Stomach (tissue), 19 donors: ENCODE measurements at places on chromosomes 16 and 17. TPM values are rescaled to one million over a fixed set of nuclear protein-coding genes. Genes with fewer than 3 reads are reported as not detected.

The MGAT5B gene
- 1.7 TPM for total RNA-seq

The DNAJA2 gene
- 80.6 TPM for total RNA-seq

GRCh38 chr17:71869293-71869692 is 251.5 kb upstream of the SOX9 start:
- no peaks in the 10 kb centered on the region for H3K36me3 ChIP-seq
- DNase-seq = no peak
- no peaks in the 10 kb centered on the region for H3K27me3 ChIP-seq
- no peaks in the 10 kb centered on the region for H3K4me1 ChIP-seq
- H3K27ac ChIP-seq = no peak overlapping the region

GRCh38 chr16:53048139-53048915 is 4.4 kb downstream of the CHD9NB start:
- no peaks in the 10 kb centered on the region for H3K27me3 ChIP-seq
- H3K36me3 ChIP-seq = no peaks in the 10 kb centered on the region
- no peak for DNase-seq
- no peak overlapping the region for H3K4me3 ChIP-seq

GRCh38 chr17:68603656-68604055 is 2.5 kb upstream of the FAM20A start:
- H3K27me3 ChIP-seq = no peaks in the 10 kb centered on the region
- H3K4me3 ChIP-seq = no peak overlapping the region
- H3K4me1 ChIP-seq = peaks cover 42% of the 10 kb centered on the region
- H3K36me3 ChIP-seq = no peaks in the 10 kb centered on the region

DNA sequence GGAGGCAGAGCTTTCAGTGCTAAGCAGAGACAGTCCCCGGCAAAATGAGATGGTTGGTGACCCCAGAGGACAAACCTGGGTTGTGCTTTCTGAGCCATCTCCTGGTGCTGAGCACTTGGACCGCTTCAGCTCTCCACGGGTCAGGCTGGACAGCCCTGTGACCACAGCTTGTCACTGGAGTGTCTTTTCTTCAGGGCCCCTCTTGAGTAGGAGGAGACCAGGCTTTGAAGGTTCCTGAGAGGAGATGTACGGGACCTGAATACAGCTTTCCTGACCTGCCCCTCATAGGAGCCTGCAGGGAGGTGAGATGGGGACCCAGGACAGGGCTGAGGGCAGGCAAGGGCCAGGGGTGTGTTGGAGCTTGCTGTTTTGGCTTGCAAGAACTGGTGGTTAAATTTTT is 17.8 kb upstream of the ADGRG1 start:
- no peaks in the 10 kb centered on the region for H3K36me3 ChIP-seq
- H3K4me1 ChIP-seq = peaks cover 43% of the 10 kb centered on the region
- no peak for DNase-seq
- H3K27me3 ChIP-seq = no peaks in the 10 kb centered on the region
- H3K27ac ChIP-seq = peak overlapping the region; percentile 88
- no peak overlapping the region for H3K4me3 ChIP-seq

DNA sequence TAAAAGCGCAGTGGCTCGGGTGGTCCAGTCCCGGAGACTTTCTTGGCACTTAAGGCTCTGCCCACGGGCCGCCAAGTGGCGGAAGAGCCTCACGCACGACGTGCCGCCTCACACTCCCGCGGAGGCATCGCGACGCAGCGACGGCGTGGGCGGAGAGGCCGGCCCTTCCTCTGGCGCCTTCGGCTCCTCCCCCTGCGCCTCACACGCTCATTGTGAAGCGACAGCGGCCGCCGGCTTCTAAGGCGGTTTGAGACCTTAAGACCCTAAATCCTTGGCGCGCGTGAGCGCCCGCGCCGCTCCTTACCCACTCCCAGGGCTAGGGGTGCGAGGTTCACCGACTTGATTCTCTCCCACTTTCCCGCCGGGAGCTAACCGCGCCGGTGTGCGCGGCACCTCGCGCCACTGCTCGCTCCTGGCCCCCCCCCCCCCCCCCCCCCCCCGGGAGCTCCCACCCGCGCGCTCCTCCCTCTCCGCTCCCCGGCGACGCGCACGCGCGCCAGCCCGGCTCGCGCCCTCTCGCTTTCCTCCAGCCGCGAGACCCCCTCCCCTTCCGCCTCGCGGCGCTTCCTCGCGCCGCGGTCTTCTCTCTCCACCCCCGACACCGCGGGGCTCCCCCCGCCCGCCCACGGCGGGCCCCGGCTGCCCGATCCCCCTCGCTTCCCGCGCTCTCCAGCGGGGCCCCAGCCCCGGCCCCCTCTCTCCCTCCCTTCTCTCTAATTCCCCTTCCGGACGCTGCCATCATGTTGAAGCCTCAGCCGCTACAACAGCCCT is at the start of gene ATXN2L:
TSS of gene ATXN2L (plus strand) at position 480 of the 771 bp plus-strand sequence. CDS start at position 741, 261 bp downstream.
- peak; percentile 94 for DNase-seq
- H3K36me3 ChIP-seq = peaks cover 30% of the 10 kb centered on the region
- peak within 1 kb of the TSS; percentile 100 for H3K27ac ChIP-seq

- H3K4me1 ChIP-seq = peaks cover 46% of the 10 kb centered on the region
- no peaks in the 10 kb centered on the region for H3K27me3 ChIP-seq
- no peaks in the 10 kb centered on the region for H3K36me3 ChIP-seq
- no peak for DNase-seq
These were observed 1.7 kb downstream of the ZNF469 start for GRCh38 chr16:88384222-88385111.

- DNase-seq = no peak
- H3K36me3 ChIP-seq = peaks cover 97% of the 10 kb centered on the region
- H3K27ac ChIP-seq = no peak overlapping the region
- no peaks in the 10 kb centered on the region for H3K27me3 ChIP-seq
These were observed 26.0 kb downstream of the NME3 start for GRCh38 chr16:1745181-1745899.

- DNase-seq = no peak
- no peaks in the 10 kb centered on the region for H3K36me3 ChIP-seq
- no peaks in the 10 kb centered on the region for H3K27me3 ChIP-seq
- no peak overlapping the region for H3K27ac ChIP-seq
- peak overlapping the region; percentile 75 for H3K4me3 ChIP-seq
- H3K4me1 ChIP-seq = peaks cover 19% of the 10 kb centered on the region
These were observed 1.7 kb downstream of the TMEM170A start for GRCh38 chr16:75462806-75463205.

GRCh38 chr16:80883159-80883642 is 78.8 kb upstream of the CDYL2 start:
- no peaks in the 10 kb centered on the region for H3K4me1 ChIP-seq
- H3K36me3 ChIP-seq = no peaks in the 10 kb centered on the region
- no peak overlapping the region for H3K27ac ChIP-seq
- H3K4me3 ChIP-seq = no peak overlapping the region
- H3K27me3 ChIP-seq = no peaks in the 10 kb centered on the region
- peak; percentile 48 for DNase-seq

GRCh38 chr17:73103641-73104335 is 11.3 kb upstream of the SLC39A11 start:
- no peak for DNase-seq
- no peaks in the 10 kb centered on the region for H3K4me1 ChIP-seq
- no peak overlapping the region for H3K4me3 ChIP-seq
- no peak overlapping the region for H3K27ac ChIP-seq
- H3K27me3 ChIP-seq = no peaks in the 10 kb centered on the region
